Caudate nucleus (tissue), 63 donors: ENCODE measurements at places on chromosomes 3 and 15.

GRCh38 chr15:65336493-65337435, 32.3 kb downstream of the RNU5B-1 start:
- no peak for DNase-seq

DNA sequence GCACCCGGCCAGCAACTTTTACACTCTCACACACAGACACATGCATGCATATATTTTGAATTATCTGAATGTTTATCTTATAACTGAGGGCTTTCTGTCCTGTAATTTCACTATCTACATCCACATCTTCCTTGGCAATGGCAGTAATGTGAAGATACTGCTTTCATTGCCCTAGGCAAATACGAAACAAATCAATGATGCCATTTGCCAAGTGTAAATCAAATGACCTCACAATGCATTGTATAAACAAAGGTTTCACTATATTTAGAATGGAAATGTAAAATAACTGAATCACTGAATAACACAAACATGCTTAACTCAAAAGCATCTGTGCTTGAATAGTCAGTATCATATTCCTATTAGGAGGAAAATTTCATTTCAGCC, 455.6 kb downstream of the TBL1XR1 start:
- DNase-seq = no peak

GRCh38 chr15:73926219-73927002, at the start of gene LOXL1:
TSS of gene LOXL1 (plus strand) at chr15:73926462. CDS start at chr15:73926784, 322 bp downstream.
- peak; percentile 26 for DNase-seq

DNA sequence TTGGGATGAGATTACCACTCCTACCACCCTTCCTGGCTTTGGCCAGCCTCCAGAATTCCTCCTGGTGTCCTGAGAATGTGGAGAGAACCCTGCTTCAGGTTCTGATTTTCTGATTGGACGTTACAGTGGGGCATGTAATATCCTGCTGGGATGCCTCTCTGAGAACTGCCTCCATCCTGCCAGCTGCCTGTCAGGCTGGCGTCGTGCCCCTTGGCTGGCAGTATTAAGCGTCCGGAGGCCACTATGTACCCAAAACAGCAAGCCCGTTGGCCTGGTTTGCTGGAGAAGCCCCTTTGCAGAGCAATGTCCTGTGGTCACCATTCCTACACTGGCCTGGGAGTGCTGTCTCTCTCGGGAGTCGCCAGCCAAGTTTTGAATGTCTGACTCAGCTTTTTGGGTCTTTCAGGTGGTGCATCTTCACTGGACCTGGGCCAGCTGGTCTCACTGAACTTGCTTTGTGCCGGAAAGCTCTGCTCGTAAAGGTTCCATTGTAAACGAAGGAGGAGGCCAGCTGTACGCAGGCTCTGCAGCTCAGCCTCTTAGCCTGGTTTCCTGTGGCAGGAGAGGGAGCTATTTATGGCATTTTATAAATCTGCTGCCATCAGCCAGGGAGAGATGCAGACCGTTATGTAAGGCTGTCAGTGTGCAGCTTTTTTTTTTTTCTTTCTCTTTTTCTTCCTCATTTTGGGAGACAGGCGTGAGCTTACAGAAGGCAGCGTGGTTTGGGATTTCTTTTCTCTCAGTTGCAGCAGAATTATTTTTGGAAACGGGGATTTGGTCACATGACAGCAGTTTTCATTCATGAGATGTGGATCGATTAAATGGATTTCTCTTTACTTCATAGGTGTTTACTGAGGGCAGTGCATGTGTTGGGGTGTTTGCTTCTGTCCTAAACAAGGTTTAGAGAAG, 19.0 kb upstream of the TRAK1 start:
- peak; percentile 61 for DNase-seq

GRCh38 chr3:188220988-188221818, 67.2 kb downstream of the LPP start:
- DNase-seq = no peak

- DNase-seq = no peak
Measured at GRCh38 chr3:4674216-4674615, 181.1 kb downstream of the ITPR1 start.

DNA sequence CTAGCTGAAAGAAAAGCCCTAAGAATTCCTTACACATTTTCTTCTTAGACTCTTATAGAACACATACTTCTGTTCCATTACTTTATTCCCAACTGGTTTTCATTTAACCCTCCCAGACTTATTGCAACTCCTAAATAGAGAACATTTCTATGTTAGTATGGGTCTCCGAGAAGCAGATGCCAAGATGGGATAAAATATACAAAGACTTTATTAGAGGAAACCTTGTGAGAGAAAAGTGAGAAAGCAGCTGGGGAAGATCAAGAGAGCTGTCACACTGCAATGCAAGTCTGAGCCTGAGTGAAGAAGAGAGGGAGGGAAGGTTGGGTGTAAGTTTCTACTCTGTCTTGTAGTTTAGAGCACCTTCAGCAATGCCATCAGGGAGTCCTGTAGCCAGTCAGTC, 979.3 kb downstream of the IGSF11 start:
- no peak for DNase-seq

DNA sequence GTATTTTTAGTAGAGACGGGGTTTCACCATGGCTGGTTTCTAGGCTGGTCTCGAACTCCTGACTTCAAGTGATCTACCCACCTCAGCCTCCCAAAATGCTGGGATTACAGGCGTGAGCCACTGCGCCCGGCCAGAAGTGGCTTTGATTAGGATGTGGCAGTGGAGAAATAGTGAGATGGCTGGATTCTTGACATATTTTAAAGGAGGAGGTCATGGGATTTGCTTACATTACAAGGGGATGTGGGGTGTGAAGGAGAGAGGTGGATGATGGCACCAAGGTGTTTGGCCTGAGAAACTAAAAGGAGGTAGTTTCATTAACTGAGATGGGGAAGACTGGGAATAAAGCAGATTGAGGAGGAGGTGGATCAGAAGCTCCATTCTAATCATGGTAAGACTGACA, 15.0 kb upstream of the LTF start:
- DNase-seq = no peak

- DNase-seq = no peak
Measured at GRCh38 chr3:29494305-29495036, 213.6 kb downstream of the RBMS3 start.

- no peak for DNase-seq
Measured at GRCh38 chr3:12861611-12862010, 20.2 kb upstream of the RPL32 start.

- DNase-seq = no peak
Measured at GRCh38 chr15:71494563-71495397, 315.6 kb upstream of the NR2E3 start.

- DNase-seq = no peak
Measured at GRCh38 chr3:181935915-181936314, 224.2 kb downstream of the SOX2 start.

DNA sequence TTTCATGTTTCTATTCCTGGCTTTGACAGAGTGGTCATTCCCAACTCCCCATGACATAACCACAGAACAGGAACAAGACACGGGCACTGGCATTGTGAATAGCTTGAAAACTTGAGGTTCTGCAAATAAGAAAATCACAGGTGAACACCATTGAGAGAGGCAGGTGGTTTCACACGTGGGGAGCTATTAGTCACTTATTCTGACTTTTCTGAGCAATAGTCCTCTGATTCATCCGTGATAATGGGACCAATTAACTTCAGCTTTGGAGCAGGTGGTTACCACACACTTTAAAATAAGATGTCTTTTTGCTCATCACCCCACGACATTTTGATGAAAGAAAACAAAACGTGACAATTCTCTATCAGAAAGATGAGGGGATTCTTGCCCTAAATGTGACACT, 224.7 kb downstream of the KLF13 start:
- peak; percentile 60 for DNase-seq
